Stimulated activated CD4-positive, alpha-beta T cell treated with anti-CD3 and anti-CD28 coated beads, Interleukin-15, amount 100 ng/mL, for 24 hours (primary cell): ENCODE measurements at places on chromosomes 5 and 9.

GRCh38 chr5:102290004-102290403 lies 6.1 kb downstream of the SLCO4C1 start:
- no peak for DNase-seq

DNA sequence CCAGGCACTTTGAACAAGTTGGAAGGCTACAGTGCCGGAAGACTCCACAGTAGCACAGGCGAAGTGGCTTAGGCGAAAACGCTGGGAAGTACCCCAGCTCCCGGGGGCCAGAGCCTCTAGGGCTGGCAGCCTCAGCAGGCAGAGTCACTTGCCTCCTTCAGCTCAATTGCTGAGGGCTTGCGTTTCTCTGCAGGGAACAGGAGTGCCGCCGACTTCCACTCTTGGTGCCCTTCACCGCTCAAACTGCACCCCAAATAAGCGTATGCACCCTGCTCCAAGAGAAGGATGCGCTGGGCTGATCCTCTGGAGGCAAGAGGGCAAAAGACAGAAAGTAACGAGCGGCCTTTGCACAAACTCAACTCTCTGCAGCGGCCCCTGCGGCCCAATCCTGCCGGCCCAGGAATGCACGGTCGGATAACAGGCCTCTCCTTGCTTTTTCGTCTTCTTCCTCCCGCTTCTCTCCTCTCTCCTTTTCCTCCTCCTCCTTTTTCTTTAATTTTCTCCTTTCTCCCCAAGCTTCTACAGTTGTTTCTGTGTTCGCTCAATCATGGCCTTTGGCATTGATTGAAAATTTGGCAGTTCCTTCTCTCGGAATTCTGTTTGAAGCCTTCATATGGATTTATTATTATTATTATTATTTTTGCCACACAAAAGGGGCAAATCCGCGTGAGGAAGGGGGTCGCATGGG lies 1.1 kb upstream of the S1PR3 start:
- no peak for DNase-seq

DNA sequence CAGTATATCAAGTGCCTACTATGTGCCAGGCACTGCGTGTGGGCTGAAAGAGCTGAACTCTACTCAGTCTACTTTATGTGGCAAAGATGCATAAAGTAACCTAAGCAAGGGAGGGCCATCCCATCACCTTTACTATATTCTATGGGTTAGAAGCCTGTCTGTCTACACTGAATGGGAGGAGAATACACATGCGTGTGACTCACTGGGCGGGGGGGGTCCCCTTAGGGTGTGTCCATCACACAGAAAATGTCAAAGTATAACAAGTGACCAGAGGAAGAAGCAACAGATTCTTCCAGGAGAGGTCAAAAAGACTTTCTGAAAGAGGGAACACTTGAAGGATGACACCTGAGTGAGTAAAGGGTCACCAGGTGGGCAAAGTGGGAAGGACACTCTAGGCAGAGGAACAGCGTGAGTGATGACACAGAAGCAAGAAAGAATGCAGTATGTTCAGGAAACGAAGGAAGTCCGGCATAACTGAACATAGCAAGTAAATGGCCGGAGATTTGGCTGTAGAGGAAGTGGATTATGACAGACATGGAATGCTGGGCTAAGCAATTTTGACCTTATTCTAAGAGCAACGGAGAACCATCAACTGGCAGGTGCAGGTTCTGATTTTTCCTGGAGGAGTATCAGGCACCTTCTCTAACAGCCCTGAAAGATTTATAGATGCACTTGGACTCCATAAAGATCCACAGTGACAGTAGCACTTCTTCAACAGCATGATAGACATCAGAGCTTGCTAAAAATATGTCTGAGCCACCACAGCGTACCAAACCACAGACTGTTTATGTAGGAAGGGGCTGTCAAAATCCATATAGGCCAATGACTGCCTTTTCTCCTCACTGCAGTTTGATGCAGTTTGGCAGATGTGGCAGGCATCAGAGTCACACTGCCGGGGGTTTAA lies 8.0 kb upstream of the WHRN start:
- DNase-seq: no peak

DNA sequence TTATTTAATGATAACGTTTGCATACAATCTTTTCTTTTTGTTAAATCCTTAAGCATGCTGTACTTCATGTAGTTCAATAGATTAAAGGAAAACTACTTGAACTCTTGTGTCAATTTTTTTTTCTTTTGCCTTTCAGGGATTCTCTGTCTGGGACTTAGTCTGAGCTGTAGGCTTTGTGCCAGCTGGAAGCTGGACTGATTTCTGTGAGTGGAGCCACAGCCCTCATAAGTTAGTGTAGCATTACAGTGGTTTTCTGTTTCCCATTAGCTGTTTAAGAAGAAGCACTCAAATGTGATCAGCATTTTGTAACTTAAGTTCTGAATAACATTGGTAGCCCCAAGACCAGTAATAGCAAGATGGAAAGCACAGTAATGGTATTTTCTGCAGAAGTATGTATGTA lies 330.6 kb upstream of the MEF2C start:
- DNase-seq: no peak

- no peak for DNase-seq
Observed at GRCh38 chr5:143739746-143740145, 72.2 kb upstream of the HMHB1 start.

GRCh38 chr5:73263001-73263710 lies 90.2 kb downstream of the TMEM174 start:
- DNase-seq: no peak

GRCh38 chr9:92647671-92648473 lies 22.1 kb downstream of the IPPK start:
- no peak for DNase-seq

GRCh38 chr5:53261245-53261644 lies 151.7 kb upstream of the MOCS2 start:
- DNase-seq: no peak

DNA sequence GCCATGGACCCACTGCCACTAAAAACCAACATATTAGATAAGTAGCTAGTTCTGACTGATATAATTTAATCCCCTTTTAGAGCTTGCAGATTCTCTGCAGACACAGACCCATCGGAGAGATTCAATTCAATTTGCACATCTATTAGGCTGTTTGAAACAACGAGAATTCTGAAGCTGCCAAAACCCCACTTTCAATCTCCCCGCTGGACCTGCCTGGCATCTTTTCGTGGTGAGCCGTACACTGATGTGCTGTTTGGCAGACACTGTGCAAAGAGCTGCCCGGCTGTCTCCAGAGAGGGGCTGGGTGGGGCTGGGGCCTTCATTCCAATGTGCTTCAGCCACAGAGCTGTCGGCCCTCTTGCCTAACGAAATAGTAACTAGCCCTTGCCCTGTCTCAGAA lies 42.1 kb upstream of the FAM240B start:
- no peak for DNase-seq

GRCh38 chr5:13251623-13252376 lies 692.7 kb downstream of the DNAH5 start:
- DNase-seq: no peak

DNA sequence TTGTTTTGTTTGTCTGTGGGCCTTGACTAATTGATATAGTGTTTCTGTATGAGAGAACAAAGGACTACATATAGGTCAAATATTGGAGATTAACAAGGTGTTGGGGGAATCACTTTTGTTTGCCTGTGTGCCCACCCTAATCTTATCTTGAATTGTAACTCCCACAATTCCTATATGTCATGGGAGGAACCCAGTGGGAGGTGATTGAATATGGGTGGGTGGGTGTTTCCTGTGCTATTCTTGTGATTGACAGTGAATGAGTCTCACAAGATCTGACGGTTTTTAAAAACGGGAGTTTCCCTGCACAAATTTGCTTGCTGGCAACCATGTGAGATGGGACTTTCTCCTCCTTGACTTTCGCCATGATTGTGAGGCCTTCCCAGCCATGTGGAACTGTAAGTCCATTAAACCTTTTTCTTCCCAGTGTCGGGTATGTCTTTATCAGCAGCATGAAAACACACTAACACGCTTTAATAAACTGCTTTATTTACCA lies 64.9 kb upstream of the HSPB3 start:
- no peak for DNase-seq

DNA sequence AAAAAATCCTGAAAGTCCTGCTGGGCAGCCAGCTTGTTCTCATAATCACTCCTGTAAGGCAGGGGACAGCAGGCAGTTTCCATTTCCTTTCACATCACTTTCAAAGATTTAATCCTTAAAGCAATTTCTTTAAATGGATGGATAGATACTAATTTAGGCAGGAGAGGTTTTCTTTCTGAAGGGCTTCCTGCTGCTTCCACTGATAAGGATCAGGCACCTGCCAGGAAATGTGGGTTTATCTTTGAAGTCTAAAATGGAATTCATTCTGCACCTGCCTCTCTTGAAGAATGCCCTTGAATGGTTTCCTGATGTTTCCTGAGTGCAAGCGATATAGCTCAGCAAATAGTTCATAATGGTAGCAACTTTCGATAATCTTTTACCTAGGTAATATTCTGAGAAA lies 64.5 kb downstream of the STARD4 start:
- DNase-seq: no peak

- no peak for DNase-seq
Observed at GRCh38 chr5:112097768-112098167, 321.3 kb downstream of the EPB41L4A start.

DNA sequence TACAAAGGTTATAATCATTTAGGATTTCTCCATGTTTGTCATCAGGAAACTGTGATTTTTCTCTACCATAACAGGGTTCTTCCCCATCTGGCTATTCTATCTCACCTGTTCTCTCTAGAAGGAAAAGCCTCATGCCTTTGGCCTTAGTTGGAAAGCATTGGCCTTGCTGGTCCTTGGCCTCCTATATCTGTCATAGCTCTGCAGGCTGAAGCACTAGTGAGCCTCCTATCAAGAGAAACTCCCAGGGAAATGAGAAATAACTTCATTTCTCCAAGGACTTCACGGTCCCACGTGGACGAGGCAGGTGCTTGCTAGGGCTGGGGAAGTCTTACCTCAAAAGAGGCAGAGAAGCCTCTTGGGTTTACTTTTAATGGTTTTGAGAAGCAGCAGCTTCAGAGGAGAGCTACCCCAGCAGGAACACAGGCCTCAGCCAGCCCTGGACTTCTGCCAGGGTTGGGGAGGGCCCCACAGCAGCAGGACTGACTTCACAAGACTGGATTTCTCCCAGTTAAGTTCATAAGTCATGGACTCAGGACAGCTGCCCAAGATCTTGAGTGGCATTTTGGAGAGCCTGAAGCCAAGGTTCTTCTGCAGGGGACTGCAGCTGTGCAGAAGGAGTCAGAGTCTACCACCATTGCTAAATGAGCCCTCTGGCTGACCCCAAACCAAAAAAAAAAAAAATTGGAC lies 15.8 kb upstream of the PSAT1 start:
- DNase-seq: no peak

DNA sequence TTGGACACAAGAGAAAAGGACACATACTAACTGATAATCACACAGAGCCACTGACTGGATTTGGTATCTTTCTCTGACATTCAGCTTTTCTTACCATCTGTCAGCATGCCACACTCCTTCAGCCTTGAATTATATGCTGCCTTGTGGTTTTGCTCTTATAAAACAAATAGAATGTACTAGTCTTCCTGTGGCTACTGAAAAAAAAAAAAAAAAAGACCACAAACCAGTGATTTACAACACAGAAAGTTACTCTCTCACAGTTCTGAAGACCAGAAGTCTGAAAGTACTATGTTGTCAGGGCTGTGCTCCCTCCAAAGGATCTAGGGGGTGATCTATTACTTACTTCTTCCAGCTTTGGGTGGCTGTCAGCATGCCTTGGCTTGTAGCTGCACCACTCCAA lies 82.3 kb downstream of the THBS4 start:
- no peak for DNase-seq

GRCh38 chr5:2910401-2911175 lies 159.1 kb upstream of the IRX2 start:
- DNase-seq: no peak

DNA sequence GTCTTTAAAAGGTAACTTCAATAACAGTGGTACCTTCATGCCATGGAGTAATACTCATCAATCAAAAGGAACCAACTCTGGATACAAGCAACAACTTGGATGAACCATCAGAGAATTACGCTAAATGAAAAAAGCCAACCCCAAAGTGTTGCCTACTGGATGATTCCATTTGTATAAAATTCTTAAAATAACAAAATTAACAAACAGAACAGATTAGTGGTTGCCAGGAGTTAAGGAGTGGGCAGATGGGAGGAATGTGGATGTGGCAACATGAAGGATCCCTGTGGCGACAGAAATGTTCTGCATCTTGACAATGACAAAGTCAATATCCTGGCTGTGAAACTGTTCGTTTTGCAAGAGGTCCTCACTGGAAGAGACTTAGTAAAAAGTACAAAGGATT lies 50.5 kb downstream of the SPTLC1 start:
- DNase-seq: no peak

DNA sequence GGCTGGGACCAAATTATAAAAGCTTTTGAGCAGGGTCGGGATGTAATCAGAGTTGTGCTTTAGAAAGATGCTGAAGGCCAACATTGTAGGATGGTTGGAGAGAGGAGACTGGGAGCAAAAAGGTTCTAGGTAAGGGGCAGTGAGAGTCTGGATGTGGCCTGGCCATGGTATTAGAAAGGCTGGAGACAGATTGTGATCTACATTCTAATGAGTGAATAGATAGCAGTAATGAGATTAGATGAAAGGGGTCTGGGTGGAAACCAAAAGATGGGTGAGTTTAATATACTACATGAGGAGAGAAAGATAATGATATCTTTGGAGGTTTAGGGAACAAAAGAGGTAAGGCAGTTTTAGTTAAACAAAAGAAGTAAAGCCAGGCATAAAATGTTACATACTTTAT lies 88.8 kb upstream of the SH3GL2 start:
- no peak for DNase-seq

DNA sequence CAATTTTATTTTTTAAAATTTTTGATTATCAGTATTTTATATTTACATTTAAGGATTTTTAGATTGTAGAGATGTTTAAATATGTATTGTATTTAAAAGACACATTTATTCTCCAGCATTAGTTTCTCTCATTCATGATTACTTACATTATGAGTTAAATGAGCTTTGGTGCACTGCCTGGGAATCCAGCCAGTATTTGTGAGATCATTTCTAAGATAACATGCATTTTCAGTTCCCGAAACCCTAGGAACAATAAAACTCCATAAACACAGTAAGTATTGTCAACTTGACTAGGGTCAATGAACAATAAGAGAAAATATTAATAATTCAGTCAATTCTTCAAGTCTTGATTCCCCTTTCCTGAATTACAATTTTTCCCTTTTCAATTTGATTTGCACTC lies 403.3 kb downstream of the PLK2 start:
- DNase-seq: no peak

DNA sequence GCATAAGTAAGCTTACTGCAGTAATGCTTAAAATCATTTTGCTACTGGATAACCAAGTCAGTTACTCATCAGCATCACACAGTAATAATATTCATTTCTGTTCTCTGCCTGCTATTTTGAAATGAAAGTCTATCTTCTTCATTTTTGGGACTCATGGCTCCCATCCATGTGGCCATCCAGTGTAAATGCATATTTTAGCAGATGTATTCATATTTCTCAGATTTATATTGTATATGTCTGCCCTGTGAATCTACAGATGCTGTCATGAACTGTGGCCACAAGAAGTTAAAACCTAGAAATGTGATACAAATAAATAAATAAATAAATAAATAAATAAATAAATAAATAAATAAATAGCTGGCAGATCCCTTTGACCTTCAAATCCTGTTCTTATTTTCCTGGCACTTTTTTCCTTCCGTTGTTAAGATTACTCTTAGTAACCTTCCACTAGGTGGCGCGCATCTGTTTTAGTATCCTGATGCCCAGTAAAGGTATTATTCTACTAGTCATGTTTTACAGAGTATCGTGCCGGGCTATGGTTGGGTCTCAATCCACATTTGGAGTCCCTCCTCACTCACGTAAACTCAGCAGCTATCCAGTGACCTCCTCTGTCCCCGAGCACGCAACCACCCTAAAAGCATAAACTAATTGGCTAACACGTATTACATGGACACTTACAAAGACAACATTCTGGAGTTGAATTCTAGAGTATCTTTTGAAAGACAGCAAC lies 79.2 kb upstream of the IL7R start:
- DNase-seq: peak; percentile 87
